Epithelial cell of proximal tubule (primary cell): ENCODE measurements at places on chromosomes 16 and 17.

GRCh38 chr17:80624864-80625263 is 80.2 kb downstream of the RPTOR start:
- no peak for DNase-seq

- no peak for DNase-seq
Observed at GRCh38 chr17:63629627-63630026, 7.4 kb downstream of the MAP3K3 start.

DNA sequence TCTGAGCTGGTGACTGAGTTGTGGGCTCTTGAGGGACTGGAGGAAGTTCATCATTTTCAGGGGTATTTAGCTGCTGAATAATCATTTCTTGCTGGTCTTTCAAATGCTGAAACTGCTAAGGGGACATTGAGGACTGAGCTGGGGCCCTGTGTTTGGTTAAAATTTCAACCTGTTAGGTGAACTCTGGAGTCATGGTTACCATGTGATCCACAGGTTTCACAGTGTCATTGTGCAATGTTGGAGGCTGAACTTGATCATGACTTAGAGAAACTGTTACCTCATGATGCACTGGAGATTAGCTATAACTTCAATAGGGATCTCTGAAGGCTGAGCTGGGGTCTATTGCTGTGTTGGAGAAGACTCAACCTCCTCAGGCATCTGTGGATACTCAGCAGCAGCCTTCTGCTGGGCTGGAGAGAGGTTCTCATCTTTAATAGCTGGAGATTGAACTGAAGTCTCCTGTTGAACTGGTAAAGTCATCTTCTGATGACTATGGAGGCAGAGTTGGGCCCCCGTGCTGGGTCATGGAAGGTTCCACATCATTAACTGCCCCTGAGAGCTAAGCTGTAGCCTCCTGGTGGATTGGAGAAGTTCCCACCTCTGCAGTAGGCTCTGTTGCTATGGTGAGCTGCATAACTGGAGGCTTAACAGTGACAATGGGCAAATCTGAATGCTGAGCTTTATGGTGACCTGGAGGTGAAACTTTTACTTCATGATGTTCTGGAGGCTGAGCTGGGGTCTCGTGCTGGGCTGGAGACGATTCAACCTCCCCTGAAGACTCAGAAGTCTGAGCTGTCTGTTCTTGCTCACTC is 15.2 kb downstream of the RDM1 start:
- no peak for DNase-seq

DNA sequence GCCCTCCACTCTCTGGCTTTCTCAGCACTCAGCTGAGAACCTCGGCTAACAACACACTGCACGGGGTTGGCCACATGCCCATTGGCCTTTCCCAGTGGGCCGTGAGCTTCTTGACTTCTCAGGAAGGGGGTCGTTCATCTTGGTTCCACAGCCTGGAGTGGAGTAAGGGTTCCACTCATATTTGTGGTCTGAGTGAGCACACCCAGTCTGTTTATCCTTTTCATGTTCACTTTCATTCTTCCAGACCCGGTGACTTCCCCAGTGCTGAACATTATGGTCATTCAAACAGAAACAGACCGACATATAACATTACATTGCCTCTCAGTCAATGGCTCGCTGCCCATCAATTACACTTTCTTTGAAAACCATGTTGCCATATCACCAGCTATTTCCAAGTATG is 8.2 kb downstream of the MILR1 start:
- no peak for DNase-seq

DNA sequence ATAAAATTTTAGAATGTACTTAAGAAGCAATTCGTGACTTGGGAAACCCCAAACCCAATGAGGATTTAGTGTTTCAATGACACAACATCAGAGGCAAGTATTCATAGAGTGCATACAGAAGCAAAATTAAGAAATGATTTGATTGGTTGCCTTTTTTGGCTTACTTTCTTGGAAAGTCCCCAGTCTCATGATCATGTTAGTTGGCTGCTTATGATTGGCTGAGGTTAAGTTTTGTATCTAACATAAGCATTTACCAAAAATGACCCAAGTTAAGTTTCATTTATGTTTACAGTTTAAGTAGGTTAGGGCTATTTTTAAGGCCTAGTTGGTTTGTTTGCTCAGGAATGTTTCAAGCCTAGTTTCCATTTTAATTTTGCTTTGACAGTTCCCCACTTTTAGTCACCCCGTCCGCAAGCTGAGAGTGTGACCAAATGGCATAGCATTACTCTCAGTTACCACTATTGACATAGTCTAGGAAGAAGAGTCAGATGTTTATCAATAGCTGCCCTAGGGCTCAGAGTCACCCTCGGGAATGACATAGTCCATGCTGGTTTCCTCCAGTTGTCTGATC is 36.2 kb downstream of the DGKE start:
- DNase-seq = no peak

GRCh38 chr17:79291391-79291790 is 216.8 kb downstream of the ENGASE start:
- DNase-seq = no peak

GRCh38 chr16:54780266-54780665 is 150.4 kb upstream of the IRX5 start:
- no peak for DNase-seq

- no peak for DNase-seq
Observed at GRCh38 chr16:879986-880385, 79.5 kb upstream of the GNG13 start.

- DNase-seq = no peak
Observed at GRCh38 chr17:17134957-17135333, 71.2 kb downstream of the PLD6 start.

DNA sequence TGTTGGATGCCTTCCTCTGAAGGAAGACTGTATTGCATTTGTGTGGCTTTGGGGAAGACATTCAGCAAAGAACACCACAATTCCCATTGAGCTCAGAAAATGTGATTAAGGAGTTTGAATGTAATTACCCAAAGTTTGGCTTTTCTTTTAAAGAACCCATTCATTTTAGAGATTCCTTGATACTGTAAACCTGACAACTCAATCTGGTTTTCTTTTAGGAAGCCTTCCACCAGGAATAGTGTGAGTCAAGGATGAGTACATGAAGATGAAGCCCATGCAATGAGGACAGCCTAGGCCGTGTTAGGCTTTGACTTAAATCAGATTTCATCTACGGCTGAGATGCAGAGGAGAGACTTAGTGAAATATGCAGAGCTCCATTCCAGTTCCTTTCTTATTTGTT is 271.7 kb upstream of the TBX2 start:
- DNase-seq = no peak

- DNase-seq = no peak
Observed at GRCh38 chr17:50532452-50533024, at the start of gene EPN3. Gene EPN3 (plus strand): TSS chr17:50532735. CDS start chr17:50536557, 3,822 bp downstream.

GRCh38 chr16:30746638-30747175 is 1.5 kb upstream of the PHKG2 start:
- no peak for DNase-seq

GRCh38 chr17:43175213-43176118 is 4.5 kb downstream of the NBR1 start:
- DNase-seq = no peak

- no peak for DNase-seq
Observed at GRCh38 chr16:13718748-13719147, 201.2 kb upstream of the ERCC4 start.

GRCh38 chr16:57640612-57641011 is 12.2 kb downstream of the ADGRG1 start:
- DNase-seq = no peak

GRCh38 chr17:52233176-52233575 is 74.7 kb upstream of the CA10 start:
- DNase-seq = no peak

- no peak for DNase-seq
Observed at GRCh38 chr17:78709751-78710181, 72.3 kb downstream of the CYTH1 start.

DNA sequence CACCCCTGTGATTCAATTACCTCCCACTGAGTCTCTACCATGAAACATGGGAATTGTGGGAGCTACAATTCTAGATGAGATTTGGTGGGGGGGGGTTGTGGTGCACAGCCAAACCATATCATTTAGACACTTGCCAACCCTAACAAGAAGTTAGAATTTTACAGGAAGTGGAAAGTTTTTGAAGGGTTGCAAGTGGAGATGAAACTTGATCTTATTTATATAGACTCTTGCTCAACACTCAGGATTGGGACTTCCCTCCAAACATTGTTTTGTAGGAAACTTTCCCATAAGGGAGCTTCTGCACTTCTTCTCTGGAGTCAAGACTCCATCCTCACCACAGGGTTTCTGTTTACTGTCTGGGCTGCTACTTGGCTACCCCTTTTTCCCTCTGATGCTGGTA is 266.7 kb upstream of the CDH11 start:
- no peak for DNase-seq

GRCh38 chr17:40558890-40559563 is 6.2 kb downstream of the CCR7 start:
- DNase-seq = no peak

GRCh38 chr17:21548236-21548635 is 144.1 kb upstream of the KCNJ18 start:
- no peak for DNase-seq

- no peak for DNase-seq
Observed at GRCh38 chr16:29848420-29849297, 14.4 kb downstream of the CDIPT start.

- DNase-seq = no peak
Observed at GRCh38 chr16:68073902-68074760, 11.0 kb upstream of the NFATC3 start.

GRCh38 chr16:12515746-12516145 is 287.9 kb downstream of the CPPED1 start:
- DNase-seq = no peak

- no peak for DNase-seq
Observed at GRCh38 chr17:35030780-35031179, 32.7 kb downstream of the RFFL start.

DNA sequence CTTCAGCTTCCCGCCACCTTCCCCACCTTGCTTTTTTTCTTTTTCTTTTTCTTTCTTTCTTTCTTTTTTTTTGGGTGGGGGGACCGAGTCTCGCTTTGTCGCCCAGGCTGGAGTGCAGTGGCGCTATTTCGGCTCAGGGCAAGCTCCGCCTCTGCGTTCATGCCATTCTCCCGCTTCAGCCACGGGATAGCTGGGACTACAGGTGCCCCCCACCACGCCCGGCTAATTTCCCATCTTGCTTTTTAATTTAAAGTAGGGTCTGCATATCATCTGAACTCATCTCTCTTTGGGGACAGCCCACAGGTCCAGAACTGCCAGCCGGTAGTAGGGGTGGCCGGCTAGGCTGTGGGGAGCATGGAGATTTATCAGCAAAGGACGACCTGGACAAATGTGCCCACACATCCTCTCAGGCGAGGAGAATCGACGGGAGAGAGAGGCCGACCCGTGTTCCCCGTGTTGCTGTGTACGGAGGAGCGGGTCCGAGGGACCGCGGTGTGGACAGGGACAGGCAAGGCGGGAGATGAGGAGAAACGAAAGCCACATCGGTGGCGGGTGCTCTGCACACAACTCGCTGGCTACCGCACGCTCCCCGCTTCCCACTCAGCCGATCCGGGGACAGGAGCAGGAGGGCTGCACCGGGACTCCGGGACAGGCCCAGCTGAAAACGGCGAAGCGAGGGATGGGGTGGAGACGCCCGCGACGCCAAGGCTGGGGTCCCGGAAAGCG is 2.4 kb downstream of the MT1M start:
- DNase-seq = no peak

- DNase-seq = no peak
Observed at GRCh38 chr16:1310832-1311200, 1.4 kb downstream of the UBE2I start.
